HT-29 (cell line): ENCODE measurements at places on chromosomes 13 and 19. TPM values are rescaled to one million over a fixed set of nuclear protein-coding genes. Genes with fewer than 3 reads are reported as not detected.

The KPTN gene
- 26.2 and 30.1 TPM in 2 replicates for total RNA-seq

The IL12RB1 gene
- not detected in 2 replicates for total RNA-seq

The CAPNS1 gene
- total RNA-seq = 645 and 661 TPM in 2 replicates

DNA sequence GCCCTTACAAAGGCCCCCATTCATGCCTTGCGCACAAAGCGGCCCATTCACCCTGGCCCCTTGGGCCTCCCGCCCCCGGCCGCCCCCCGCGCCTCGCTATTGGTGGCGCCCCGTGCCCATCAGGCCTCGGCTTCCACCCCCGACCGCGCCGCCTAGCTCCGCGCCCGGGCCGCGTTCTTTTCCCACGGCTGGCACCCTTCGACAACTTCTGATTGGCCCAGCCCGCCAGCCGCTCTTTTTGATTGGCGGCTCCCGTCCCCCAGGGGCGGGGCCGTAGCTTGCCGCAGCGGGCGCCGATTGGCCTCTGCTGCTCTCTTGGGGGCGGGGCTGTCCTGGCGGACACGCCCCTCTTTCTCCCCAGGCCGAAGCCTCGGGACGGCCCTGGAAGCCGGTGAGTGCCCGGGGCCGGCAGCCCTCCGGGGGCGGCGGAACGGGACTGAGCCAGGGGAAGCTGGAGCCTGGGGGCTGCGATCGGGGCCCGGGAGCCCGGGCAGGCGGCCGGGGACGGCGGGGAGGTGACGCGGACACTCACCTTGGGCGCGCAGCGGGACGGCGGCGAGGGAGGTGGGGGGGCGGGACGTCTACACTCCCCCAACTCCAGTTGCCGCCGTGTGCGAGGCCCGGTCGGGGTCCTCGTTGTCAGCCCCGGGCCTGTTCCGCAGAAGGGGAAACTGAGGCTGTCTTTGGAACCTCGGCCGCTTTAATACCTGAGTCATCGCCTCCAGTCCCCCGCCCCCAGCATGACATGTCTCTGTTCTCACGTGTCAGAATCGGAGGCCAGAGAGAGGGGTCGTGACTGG, at the start of gene MYH14:
MYH14 (plus strand) TSS at position 342 of the 800 bp plus-strand sequence. CDS start 6,744 bp downstream, outside the sequence.
- peak; percentile 100 for DNase-seq

DNA sequence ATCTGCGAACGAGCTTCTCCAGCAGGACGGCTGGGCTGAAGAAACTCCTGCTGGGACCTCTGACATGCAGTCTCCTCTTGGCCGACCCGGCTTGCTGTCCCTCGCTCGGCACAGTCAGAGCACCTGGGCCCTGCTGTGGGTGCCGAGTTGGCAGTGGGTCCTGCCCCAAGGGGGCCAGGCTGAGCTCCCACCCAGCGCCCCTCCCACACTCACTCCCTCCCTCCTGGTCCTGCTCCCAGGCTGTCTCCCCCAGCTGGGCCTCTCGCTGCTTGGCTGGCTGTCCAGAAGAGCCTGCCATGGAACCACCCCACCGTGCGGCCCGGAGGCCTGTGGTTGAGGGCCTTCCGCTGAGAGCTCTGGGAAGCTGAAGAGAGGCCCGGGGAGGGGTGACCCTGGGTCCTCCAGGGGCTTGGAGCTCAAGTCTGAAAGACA, 6.0 kb downstream of the AKT2 start:
- no peak for DNase-seq

GRCh38 chr13:29566206-29566605, 29.3 kb downstream of the SLC7A1 start:
- no peak for DNase-seq

GRCh38 chr13:48833412-48833811, 142.3 kb upstream of the FNDC3A start:
- no peak for DNase-seq

GRCh38 chr13:43939086-43939485, 59.4 kb downstream of the LACC1 start:
- no peak for DNase-seq

DNA sequence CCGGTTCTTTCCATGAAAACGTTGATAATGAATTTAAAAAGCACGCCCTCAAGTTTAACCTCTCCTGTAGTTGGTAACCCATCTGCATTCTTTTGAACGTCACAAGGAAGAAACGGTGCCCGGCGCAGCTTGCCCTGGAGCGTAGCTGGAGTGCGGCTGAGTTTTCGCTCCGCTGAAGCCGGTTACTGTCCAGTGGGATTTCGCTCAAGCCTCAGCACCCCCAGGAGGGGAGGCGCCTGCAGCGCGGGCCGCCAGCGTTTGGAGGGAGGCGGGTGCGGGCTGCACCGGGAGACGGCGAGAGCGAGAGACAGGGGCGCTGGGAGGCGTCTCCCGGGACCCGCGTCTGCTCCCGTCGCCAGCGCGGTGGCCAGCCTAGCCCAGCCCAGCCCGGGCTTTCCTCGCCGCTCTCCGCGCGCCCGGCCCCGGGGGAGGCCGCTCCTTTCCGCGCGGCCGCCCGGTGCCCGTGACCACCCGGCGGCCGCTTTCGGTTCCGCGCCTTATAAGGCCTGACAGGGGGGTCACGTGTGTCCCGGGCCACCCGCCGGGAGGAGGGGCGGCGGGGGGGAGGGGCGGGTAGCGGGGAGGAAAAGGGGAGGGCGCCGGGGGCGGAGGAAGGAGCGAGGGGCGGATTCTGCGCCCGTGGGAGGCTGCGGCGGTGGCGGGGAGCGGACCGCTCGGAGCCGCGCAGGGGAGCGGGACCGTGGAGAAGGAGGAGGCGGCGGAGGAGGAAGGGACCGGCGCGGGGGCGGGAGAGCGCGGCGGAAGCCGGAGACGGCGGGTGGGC, 8.3 kb upstream of the DGKH start:
- DNase-seq = peak; percentile 93

- DNase-seq = peak; percentile 56
Measured at GRCh38 chr19:38538793-38539528, 78.8 kb downstream of the MAP4K1 start.

DNA sequence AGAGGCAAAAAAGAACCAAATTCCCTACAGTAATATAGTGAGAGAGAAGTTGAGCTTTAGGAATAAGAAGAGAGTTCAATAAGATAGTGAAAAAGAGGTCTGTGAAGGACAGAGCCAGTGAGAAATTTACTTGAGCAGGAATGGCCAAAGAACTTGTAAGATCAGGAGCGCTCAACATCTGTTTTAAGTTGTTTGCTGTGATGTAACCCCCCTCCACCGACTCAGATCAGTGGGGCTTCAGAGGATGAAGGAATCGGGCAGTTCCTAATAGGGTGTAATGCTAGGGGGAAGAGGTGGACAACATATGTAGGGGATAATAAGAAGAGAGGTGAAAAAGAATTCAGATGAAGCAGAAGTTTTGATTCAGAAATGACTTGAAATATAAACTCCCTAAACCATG, 85.3 kb upstream of the FNDC3A start:
- no peak for DNase-seq

DNA sequence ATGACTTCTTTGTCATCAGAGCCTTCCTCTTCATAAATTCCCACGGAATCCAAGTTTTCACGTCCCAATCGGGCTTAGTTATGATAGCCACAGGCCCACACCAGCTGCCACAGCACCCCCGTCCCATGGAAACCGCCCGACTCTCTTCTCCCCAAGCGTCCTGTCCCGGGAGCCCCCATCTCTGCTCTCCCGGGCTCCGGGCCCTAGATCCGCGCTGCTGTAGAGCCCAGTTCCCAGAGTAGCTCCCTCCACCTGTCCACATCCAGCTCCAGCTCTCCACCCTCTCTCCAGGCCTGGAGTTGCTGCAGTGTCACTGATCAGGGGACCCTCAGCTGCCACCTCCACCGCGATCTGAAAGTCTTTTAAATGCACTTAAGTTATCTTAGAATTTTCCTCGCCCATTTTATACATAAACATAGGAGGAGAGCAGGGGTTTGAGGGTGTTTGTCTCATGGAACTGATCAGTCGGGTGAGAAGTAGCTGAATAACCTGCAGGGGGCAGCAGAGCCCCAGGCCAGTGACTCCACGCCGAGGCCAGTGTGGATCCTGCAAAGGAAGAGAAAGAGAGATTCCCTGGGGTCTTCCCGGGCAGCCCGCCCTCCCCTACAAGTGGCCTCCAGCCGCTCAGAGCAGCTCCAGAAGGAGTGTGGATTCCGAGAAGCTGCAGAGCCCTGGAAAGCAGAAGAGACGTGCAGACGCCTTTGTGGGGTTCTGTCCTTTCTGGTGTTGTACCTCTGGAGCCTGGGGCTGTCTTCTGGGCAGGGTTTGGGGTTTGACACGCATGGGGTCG, 1.1 kb upstream of the ZNF763 start:
- DNase-seq = peak; percentile 60

GRCh38 chr19:22263121-22263520, 23.1 kb upstream of the ZNF729 start:
- DNase-seq = no peak

DNA sequence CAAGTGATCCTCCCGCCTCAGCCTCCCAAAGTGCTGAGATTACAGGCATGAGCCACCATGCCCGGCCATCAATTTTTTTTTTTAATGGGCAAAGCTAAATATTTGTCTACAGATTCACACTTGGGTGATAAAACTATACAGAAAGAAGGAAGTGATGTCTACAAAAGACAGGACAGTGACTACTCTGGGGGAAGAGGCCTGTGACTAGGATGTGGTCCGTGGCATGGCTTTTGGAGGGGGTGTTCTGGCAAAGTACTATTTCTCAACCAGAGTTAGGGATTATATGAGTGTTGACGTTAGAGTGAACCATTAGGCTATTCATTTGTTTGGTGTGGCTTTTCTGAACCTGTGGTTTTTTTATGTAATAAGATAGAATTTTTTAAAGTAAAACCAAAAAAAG, 42.7 kb downstream of the INSR start:
- DNase-seq = no peak

DNA sequence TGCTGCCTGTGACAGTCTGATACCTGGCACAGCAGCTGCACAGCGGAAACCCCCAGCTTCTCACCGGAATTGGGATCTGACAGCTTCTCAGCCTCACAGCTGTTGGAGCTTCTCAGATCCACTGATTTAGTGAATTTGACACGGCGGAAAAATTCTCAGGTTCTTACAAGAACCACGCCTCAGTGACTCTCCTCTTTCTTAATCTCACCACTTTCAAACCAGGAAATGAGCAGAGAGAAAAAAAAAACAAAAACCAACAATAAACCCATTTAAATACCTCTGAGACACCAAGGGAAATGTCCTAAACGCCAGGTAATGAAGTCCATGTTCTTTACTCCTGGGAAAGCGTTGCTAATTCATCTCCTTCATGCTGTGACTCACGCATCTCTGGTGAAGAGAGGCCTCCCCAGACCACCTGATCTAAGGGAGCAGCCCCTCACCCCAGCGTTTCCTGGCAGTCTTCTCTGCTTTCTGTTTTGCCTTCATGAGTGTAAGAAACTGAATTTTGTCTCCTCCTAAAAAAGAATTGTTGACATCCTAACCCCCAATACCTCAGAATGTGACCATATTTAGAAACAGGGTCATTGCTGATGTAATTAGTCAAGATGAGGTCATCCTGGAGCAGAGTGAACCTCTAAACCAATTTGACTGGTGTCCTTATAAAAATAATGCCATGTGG, 15.9 kb upstream of the IZUMO2 start:
- DNase-seq = no peak

GRCh38 chr13:95643936-95644598, 439 bp downstream of the DZIP1 start:
- DNase-seq = no peak

GRCh38 chr19:19083413-19084178, 19.8 kb downstream of the SLC25A42 start:
- DNase-seq = no peak

DNA sequence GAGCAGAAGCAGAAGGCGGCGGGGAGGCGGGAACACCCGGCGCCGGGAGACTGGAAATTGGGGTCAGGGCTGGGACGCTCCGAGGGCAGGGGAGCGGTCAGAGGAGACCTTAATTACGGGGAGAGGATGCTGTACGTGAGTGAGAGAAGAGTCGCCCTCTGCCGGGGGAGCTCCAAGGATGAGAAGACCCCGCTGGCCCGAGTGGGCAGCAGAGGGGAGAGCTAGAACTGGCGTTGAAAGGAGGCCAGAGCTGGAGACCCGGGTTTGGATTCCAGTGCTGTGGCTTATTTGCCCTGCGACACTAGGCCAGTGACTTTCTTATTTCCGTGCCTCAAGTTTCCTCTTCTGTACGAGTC, 536 bp downstream of the FAM32A start:
- peak; percentile 21 for DNase-seq
